ENCODE measurements at places on chromosomes 7 and 10.

DNA sequence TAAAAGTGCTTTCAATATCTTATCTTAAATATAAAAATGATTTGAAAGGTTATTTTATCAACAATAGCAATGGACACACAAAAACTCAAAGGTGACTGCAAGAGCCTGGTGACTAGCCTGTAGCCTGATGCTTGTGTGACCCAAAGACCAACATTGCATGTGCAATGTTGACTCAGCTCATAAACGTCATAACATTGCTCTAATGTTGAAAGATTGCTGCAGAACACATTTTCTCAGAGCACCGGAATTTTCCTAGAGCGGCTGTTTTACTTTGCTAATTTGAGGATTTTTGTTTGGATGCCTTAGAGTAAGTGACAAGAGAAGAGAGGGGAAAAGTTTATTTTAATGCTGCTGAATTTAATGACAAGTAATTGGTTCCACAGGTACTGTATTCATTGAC, 107.1 kb downstream of the RAB18 start:
- DNase-seq: no peak
- H3K4me1 ChIP-seq: no peaks in the 10 kb centered on the region
- no peaks in the 10 kb centered on the region for H3K36me3 ChIP-seq
- no peaks in the 10 kb centered on the region for H3K27me3 ChIP-seq

DNA sequence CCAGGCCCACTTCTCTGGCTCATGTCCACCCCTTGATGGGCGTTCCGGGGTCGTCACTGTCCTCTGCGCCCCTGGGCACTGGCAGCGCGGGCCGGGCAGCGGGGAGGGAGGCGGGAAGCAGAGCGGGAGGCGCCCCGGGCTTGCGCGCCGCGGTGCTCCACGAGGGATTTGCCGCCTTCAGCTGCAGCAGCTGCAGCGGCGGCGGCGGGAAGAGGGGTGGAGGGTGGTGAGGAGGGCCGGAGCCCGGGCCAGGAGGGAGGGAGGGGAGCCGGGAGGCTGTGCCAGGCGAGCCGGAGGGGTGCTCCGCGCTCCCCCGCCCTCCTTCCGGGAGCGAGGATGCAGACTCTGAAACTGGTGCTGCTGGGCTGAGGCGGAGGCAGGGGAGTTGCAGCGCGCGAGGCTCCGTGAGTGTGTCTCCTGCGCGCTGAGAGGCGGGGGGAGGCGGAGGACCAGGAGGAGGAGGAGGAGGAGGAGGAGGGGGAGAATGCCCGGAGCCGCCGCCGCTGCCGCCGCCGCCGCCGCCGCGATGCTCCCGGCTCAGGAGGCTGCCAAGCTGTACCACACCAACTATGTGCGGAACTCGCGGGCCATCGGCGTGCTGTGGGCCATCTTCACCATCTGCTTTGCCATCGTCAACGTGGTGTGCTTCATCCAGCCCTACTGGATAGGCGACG, at the start of gene LHFPL3:
Gene LHFPL3 (plus strand): TSS at position 308 of the 674 bp plus-strand sequence.
- H3K27ac ChIP-seq: no peak within 1 kb of the TSS
- peaks cover 35% of the 10 kb centered on the region for H3K27me3 ChIP-seq
- no peaks in the 10 kb centered on the region for H3K4me1 ChIP-seq
- no peak within 1 kb of the TSS for H3K4me3 ChIP-seq
- no peak for DNase-seq

DNA sequence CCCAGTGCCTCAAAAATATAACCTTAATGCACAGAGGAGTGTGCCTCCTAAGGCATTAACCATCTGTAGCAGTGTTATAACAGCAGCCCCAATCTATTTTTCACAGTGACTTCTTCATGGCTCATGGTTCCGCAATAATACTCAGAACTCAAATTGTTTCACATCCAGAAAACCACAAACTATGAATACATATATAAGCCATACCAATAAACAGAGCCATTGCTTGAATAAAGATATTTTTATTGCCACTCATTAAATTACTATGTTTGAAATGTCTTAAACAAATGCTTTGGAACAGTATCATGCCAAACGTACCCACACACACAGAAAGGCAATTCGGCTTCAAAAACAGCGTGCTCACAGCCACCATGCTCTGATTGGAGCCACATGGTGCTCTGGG, 629.3 kb upstream of the NRP1 start:
- no peak overlapping the region for H3K4me3 ChIP-seq
- H3K27ac ChIP-seq: no peak overlapping the region
- no peak for DNase-seq
- no peaks in the 10 kb centered on the region for H3K27me3 ChIP-seq

- H3K36me3 ChIP-seq: no peaks in the 10 kb centered on the region
- H3K4me3 ChIP-seq: no peak overlapping the region
- no peak overlapping the region for H3K27ac ChIP-seq
- H3K27me3 ChIP-seq: no peaks in the 10 kb centered on the region
- peaks cover 46% of the 10 kb centered on the region for H3K4me1 ChIP-seq
These were observed 116.1 kb downstream of the PARD3 start for GRCh38 chr10:34698979-34699378.

GRCh38 chr10:1366811-1367425, 310.7 kb downstream of the WDR37 start:
- no peak for DNase-seq
- H3K4me1 ChIP-seq: no peaks in the 10 kb centered on the region
- 0 out of 2 replicates have a peak, but pooled peaks cover 9% of the 10 kb centered on the region for H3K27me3 ChIP-seq
- H3K27ac ChIP-seq: no peak overlapping the region

DNA sequence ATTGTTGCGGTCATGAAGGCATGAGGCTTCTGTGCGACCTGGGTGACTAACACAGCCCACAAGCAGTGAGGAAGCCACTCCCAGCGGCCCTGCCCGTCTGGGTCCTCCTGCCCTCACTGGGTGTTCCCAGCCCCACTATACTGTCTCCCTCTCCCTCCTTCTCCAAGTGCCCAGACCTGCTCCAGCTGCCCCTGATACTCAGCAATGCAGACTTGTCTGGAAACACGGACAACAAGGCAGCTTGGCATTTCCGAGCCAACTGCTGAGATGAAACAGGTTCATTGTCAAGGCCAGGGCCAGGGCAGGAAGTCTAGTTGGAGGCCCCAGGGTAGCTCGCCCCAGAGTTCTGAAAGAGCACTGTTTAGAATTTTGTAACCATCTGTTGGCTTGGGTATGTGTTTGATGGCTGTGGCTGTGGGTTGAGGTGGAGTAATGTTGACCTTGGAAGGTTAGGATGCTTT, 95.7 kb downstream of the RBM20 start:
- peaks cover 14% of the 10 kb centered on the region for H3K4me1 ChIP-seq
- H3K4me3 ChIP-seq: no peak overlapping the region
- H3K27ac ChIP-seq: no peak overlapping the region
- H3K27me3 ChIP-seq: peaks cover 4% of the 10 kb centered on the region

DNA sequence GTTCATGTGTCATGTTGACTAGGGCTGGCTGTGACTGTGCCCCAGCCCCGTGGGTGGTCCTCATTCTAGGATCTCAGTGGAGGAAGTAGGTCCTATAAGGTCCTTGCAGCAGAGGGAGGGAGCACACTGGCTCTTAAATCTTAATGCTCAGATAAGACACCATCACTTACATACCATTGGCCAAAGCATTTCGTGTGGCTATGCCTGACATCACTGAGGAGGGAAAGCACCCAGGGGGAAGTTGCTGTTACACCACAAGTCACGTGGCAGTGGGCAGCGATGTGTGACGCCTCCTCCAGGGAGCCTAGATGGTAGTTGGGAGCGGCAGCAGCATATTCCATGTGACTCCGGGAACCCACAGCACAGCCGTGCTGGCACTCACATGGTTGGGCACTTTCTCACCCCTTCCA, 224.7 kb upstream of the SH2B2 start:
- no peaks in the 10 kb centered on the region for H3K36me3 ChIP-seq
- no peak overlapping the region for H3K4me3 ChIP-seq
- no peak for DNase-seq
- peaks cover 61% of the 10 kb centered on the region for H3K4me1 ChIP-seq
- no peaks in the 10 kb centered on the region for H3K27me3 ChIP-seq
